Panc1 (cell line): ENCODE measurements at places on chromosomes 11 and 22.
A peak's percentile ranks its signal among the peaks of the same experiment; 100 is the strongest.

GRCh38 chr11:30712749-30713148, 126.6 kb upstream of the MPPED2 start:
- no peaks in the 10 kb centered on the region for H3K4me1 ChIP-seq
- no peaks in the 10 kb centered on the region for H3K27me3 ChIP-seq
- H3K27ac ChIP-seq, result no peak overlapping the region
- no peak for DNase-seq

DNA sequence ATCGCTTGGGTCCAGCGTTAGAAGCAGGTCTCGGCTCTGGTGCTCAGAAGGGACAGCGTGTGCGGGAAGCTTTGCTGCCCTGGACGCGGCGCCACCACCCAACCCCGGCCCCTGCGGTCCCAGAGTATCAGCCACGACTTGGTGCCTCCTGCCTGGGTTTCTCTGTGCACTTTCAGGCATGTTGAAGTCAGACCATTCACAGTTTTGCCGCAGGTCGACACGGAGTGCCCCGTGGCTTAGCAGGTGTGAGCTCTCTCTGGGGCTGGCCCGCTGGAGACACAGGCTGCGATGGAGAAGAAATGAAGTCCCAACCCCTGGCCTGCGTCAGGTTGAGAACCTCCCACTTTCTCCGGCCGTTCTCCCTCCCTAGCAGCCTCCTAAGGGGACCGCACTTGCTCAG, 494.5 kb downstream of the BRD1 start:
- H3K36me3 ChIP-seq, result no peaks in the 10 kb centered on the region
- no peak for DNase-seq
- H3K4me3 ChIP-seq, result no peak overlapping the region
- no peaks in the 10 kb centered on the region for H3K4me1 ChIP-seq
- H3K27ac ChIP-seq, result no peak overlapping the region
- H3K27me3 ChIP-seq, result no peaks in the 10 kb centered on the region; the same call in 1 of the 2 replicates

DNA sequence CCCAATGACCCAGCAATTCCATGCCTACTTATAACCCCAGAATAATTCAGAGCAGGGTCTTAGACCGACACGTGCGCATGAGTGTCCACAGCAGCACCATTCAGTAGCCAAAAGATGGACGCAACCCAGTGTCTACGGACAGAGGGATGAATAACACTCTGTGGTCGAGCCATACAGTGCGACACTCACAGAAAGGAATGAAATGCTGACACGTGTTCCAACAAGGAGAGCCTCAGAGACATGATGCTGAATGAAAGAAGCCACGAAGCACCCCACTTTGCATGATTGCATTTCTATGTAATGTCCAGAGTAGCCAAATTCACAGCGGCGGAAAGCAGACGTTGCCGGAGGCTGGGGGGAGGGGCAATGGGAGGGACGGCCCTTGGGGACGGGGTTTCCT, 134.4 kb downstream of the CTTN start:
- no peak overlapping the region for H3K27ac ChIP-seq
- no peak for DNase-seq
- H3K4me3 ChIP-seq, result no peak overlapping the region
- H3K36me3 ChIP-seq, result no peaks in the 10 kb centered on the region

DNA sequence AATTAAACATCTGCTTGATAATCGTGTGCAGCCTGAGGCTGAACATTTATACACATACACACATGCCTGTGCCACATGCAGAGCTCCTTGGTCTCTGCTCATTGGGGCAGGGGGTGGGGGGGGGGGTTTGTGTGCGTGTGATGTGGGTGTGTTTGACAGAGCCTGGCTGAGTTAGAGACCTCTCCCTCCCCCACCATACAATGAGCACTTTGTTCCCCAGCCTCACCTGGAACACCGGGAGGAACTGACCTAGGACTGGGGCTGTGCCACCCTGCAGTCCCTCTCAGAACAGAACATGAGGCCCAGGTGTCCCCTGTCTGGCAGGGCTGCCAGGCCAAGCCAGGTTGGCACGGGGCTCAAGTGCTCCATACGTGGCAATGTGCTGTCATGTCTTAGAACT, 96.6 kb downstream of the TP53I11 start:
- H3K36me3 ChIP-seq, result no peaks in the 10 kb centered on the region
- no peak for DNase-seq
- H3K4me3 ChIP-seq, result no peak overlapping the region
- no peaks in the 10 kb centered on the region for H3K27me3 ChIP-seq

DNA sequence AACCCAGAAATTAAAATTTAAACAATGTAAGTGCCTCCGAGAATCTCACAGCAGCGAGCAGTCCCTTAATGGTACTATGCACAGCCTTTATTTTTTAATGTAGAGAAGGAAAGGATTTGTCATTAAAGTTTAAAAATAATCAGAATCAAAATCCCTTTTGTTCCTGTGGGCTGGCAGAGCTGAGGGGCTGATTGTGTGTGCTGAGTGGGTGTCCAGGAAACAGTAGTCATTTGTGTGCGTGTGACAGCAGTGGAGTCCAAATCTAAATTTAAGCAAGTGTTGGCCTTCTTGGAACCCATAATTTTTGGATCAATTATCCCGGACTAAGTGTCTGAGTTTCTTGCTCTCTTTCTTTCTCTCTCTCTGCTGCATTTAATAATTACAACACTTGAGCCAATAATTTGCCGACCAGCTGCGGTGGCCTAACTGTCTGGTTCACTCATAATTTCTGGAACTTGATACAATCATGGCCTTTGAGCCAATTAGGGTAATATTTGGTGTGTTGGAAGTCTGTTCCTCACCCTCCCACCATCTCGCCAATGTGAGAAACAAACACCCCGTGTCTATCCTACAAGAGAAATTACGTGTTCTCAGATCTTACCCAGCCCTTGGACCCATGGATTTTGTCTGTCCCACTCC, 528.0 kb downstream of the SOX6 start:
- H3K27ac ChIP-seq, result no peak overlapping the region
- no peaks in the 10 kb centered on the region for H3K36me3 ChIP-seq
- H3K4me1 ChIP-seq, result no peaks in the 10 kb centered on the region
- DNase-seq, result no peak

GRCh38 chr11:61860054-61860903, 31.1 kb downstream of the FADS3 start:
- DNase-seq, result no peak
- peaks cover 4% of the 10 kb centered on the region; the same call in 1 of the 2 replicates for H3K4me1 ChIP-seq
- H3K27me3 ChIP-seq, result no peaks in the 10 kb centered on the region

DNA sequence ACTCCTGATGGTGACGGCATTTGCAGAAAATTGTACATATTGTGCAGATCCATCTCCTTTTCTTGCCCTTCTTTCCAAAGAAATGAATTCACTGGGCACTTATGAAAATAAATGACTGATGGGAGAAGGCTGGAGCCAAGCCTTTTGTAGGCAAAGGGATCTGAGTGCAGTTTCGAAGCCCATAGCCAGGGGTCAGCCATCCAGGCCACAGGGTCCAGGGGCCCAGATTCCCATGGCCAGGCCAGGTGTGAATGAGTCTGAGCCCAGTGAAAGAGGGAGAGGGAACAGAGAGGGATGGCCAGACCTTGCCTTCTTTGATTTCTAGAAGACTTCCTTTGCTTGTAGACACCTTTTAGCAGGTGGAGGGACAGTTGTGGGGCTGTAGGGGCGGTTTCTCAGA, 209.1 kb downstream of the KIRREL3 start:
- H3K36me3 ChIP-seq, result no peaks in the 10 kb centered on the region
- H3K27ac ChIP-seq, result no peak overlapping the region
- H3K4me3 ChIP-seq, result no peak overlapping the region
- no peak for DNase-seq

DNA sequence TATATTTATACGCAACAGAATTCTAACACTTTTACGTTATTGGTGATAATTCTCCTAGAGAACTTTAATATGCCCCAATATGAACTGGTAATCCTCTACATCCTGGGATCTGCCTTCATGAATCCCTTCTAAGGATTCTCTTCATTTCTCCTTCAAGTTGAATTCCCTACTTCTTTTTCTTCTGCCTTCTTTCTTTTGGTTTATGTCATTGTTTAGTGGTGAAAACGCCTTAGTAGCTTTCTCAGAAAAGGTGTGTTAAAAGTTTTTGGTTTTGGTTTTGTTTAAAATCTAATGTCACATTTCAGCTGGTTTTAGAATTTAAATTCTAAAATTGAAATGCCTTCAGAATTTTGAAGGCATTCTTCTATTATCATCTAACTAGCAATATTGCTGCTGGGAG, 17.7 kb upstream of the RTL6 start:
- no peaks in the 10 kb centered on the region for H3K36me3 ChIP-seq
- DNase-seq, result no peak
- no peak overlapping the region for H3K4me3 ChIP-seq
- no peak overlapping the region for H3K27ac ChIP-seq
- no peaks in the 10 kb centered on the region for H3K4me1 ChIP-seq
- no peaks in the 10 kb centered on the region; the same call in none of the 2 replicates for H3K27me3 ChIP-seq

- H3K27ac ChIP-seq, result no peak overlapping the region
- DNase-seq, result no peak
- no peaks in the 10 kb centered on the region for H3K27me3 ChIP-seq
- no peak overlapping the region for H3K4me3 ChIP-seq
- no peaks in the 10 kb centered on the region for H3K4me1 ChIP-seq
- H3K36me3 ChIP-seq, result no peaks in the 10 kb centered on the region
Observed at GRCh38 chr22:46860562-46860961, 98.1 kb downstream of the TBC1D22A start.

DNA sequence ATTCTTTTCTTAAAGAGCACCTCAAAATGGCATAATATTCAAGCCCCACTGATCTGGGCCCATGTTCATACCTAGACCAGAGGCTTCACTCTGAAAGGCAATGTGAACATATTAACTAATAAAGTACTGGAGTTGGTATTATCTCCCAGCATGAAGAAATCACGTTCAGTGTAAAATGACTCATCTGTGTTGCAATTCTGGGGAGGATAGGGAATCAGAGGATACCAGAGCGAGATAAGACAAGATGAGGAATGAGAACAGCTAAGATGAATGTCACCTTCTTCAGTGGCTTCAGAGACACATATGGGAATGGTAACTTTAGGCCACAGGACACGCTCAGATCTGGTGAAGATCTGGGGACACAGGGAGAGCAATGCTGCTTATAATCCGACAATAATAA, 121.1 kb downstream of the NTM start:
- H3K27me3 ChIP-seq, result no peaks in the 10 kb centered on the region
- H3K4me1 ChIP-seq, result no peaks in the 10 kb centered on the region
- no peak overlapping the region for H3K4me3 ChIP-seq
- no peak overlapping the region for H3K27ac ChIP-seq

GRCh38 chr11:59754494-59754858, 700 bp upstream of the STX3 start:
- DNase-seq, result no peak
- H3K27ac ChIP-seq, result peak overlapping the region; percentile 76
- no peaks in the 10 kb centered on the region for H3K27me3 ChIP-seq
- peaks cover 2% of the 10 kb centered on the region; the same call in 1 of the 2 replicates for H3K36me3 ChIP-seq

DNA sequence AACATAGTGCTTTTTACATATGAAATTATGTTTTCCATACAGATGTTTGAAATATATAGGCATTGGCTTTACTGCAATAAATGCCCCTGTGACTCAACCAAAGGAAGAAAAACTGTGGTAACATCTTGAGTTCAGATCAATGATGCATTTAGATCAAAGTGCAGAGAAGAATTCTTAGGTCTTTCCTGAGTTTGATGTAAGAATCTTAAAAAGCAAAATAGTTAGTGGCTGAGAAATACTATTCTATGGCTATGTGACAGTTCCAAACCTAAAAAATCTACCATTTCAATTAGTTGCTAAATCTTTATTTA, 93.7 kb downstream of the SOX6 start:
- no peaks in the 10 kb centered on the region for H3K36me3 ChIP-seq
- H3K4me1 ChIP-seq, result no peaks in the 10 kb centered on the region

DNA sequence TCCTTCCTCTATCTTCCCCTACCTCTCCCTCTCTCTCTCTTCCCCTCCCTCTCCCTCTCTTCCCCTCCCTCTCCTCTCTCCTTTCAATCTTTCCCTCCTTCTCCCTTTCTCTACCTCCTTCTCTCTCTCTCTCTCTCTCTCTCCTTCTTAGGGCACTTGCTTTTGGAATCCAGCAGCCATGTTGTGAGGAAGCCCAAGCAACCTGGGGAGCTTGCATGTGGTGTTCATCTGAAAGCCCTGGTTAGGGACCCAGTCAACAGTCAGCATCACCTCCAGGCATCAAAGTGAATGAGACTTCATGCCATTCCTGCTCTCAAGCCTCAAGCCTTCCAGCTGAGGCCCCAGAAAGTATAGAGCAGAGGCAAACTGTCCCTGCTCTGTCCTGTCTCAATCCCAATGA, 65.6 kb upstream of the SHISAL1 start:
- H3K36me3 ChIP-seq, result no peaks in the 10 kb centered on the region; the same call in 1 of the 2 replicates
- no peaks in the 10 kb centered on the region for H3K27me3 ChIP-seq
- no peaks in the 10 kb centered on the region for H3K4me1 ChIP-seq

GRCh38 chr11:19422276-19422675, 181.5 kb upstream of the E2F8 start:
- no peak overlapping the region for H3K4me3 ChIP-seq
- peaks cover 8% of the 10 kb centered on the region; the same call in 1 of the 2 replicates for H3K27me3 ChIP-seq
- no peak for DNase-seq

DNA sequence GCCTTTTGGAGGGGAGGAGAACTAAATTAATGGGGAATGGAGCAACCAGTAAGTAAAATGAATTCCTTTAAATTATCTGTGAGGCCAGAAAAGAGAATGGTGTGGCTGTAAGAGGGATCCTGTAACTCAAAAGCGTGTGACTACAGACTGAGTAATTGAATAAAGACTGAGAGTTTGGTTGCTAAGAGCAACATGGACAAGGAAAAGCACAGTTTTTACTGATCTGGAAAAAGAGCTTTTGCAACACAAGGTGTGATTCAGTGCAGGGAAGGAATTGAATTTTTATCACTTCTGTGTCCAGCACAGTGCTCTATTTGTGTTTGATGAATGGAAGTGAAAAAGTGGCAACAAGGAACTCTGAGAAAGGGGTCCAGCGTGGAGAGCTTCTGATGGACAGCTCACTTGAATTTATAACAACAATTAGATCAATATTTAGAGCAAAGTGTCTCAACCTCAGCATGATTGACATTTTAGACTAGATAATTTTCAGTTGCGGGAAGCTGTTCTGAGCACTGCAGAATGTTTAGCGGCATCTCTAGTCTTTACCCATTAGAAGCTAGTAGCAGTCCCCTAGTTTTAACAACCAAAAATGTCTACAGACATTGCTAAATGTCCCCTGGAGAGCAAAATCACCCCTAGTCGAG, 202.8 kb upstream of the BDNF start:
- no peaks in the 10 kb centered on the region for H3K4me1 ChIP-seq
- no peaks in the 10 kb centered on the region for H3K27me3 ChIP-seq
- no peaks in the 10 kb centered on the region for H3K36me3 ChIP-seq
- H3K27ac ChIP-seq, result no peak overlapping the region
